ENCODE measurements at places on chromosomes 13 and 19.

GRCh38 chr13:86877441-86877840 lies 793.7 kb upstream of the SLITRK5 start:
- DNase-seq, result no peak

DNA sequence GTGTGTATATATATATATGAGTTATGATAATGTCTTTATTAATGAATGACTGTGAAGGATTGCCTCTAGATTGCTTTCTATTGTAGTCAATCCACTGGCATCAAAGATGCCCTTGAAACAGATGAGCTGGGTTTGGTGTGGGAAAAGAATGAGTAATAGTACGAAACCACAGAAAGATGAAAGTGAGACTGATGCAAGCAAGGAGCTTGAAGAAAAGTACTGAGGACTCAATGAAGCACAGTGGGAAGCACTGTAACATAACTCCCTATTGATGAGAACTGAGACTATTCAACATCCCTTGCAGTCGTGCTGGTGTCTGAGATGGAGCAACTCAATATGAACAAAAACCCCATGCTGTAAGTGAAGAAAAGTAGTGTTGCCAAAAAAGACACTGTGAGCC lies 1794.2 kb downstream of the SLITRK5 start:
- DNase-seq, result no peak

- DNase-seq, result no peak
Observed at GRCh38 chr13:20891768-20892167, 10.8 kb downstream of the XPO4 start.

GRCh38 chr13:34017231-34017630 lies 199.3 kb downstream of the RFC3 start:
- no peak for DNase-seq

- no peak for DNase-seq
Observed at GRCh38 chr13:50126993-50127725, 111.9 kb downstream of the KCNRG start.

DNA sequence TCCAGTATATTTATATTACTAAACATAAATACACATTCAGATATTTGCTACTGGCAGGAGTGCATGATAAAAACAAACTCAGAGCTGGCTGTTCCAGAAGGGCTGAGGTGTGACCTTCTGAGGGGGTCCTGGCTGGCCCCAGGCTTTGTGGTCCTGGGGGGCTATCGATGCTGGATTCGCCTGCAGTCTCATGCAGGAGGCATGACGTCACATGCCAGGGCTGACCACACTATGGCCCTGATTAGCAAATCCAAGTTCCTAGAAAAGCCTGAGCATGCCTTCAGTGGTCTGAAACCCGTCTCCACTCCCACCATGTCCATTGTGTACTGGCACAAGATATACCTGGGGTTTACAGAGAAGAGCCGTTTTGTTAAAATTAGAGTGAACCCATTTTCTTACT lies 97.9 kb downstream of the KL start:
- DNase-seq, result no peak

DNA sequence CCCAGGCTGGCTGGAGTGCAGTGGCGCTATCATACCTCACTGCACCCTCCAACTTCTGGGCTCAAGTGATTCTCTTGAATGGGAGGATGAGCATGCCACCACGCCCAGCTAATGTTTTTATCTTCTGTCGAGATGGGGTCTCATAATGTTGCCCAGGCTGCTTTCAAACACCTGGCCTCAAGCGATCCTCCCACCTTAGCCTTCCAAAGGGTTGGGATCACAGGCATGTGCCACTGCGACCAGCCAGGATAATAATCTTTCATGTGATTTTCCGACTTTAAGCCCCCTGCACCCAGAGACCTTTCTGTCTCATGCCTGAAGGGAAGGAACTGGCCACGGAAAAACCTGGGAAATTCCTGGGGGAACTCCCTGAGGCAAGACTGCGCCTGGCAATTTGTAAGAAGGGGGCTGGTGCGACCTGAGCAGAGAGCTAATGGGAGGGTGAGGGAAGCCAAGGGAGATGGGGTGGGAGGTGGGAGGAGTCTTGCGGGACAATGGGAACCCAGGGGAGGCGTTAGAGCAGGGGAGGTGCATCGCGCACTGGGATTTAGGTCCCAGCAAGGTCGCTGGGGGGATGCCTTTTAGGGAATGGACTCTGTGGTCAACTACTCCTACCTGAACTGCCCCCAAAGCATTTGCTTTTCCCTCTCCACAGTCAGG lies 1.2 kb upstream of the CCDC124 start:
- no peak for DNase-seq

- no peak for DNase-seq
Observed at GRCh38 chr19:35793381-35794165, 18.2 kb downstream of the ARHGAP33 start.

DNA sequence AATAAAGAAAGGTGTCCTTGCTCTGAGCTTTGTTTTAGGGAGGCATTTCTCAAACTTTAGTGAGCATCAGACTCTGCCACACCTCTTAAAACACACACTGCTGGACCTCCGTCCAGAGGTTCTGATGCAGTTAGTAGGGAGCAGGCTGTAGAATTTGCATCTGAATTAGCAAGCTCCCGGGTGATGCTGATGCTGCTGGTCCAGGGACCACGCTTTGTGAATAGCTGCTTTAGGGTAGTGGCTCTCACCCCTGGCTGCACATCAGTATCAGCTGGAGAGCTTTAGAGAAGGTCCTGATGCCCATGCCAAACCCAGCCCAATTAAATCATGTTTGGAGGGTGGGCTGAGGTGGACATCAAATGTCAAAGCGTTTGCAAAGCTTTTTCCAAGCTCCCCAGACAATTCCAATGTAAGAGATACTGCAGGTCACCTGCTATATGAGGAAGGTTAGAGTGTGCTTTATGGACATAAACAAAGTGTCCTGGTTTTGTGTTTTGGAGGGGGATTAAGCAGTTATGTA lies 3.6 kb downstream of the HTR2A start:
- no peak for DNase-seq

DNA sequence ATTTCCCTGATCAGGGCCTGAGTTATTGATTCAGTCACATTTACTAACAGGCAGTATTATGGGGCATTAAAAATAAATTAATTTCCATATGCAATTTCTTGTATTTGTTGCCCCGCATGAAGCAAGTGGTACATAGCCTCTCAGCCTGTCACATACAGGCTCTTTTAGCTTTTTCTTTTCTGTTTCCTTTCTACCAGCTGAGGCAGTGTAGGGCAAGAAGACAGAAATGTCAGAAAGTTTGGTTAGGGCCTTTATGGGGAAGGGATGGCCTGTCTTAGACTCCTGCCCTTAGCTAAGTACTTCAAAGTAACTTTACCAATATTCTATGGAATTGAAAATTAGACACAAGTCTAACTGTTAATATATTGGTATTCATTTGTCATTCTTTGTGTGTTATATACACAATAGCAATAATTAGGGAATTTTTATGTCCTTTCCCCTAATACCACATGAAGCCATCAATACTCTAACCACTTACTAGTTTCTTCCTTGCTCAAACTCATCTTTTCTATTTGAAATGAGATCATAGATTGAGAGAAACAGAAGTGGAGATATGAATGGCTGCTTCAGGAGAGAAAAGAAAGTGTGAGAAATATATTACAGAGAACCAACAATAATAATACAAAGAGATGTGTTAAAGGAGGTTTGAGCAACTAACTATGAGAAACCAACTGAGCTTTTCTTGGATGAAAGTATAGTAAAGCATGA lies 669.6 kb downstream of the PCDH17 start:
- no peak for DNase-seq

GRCh38 chr19:1799695-1800342 lies 12.3 kb downstream of the ATP8B3 start:
- no peak for DNase-seq

- no peak for DNase-seq
Observed at GRCh38 chr13:73952648-73953047, 181.6 kb downstream of the KLF12 start.

- DNase-seq, result no peak
Observed at GRCh38 chr13:44331446-44331845, 42.2 kb upstream of the SERP2 start.

GRCh38 chr19:51259348-51260245 lies 8.7 kb downstream of the SIGLECL1 start:
- no peak for DNase-seq

DNA sequence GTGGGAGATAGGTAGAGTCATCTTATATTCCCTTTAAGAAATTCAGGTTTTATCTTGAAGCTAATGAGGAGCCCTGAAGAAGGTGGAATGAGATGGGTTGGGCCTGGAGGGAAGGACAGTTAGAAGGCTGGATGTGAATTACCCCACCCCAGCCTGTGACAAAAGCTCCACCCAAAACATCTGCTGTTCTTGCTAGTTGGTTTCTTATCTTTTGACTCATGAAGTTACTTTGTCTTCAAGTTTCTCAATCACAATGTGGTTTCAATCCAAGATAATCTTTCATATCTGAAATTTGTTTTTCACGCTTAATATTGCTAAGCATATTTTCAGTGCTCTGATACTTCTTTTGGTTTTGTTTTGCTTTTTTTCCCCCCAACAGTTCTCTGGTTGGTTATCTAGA lies 38.3 kb upstream of the HMGB1 start:
- no peak for DNase-seq

- DNase-seq, result no peak
Observed at GRCh38 chr13:22121146-22121739, 450.4 kb downstream of the FGF9 start.

Data from NCI-H774 (cell line).